Bronchial epithelial cell (primary cell): ENCODE measurements at places on chromosomes 1 and 21. TPM values are rescaled to one million over a fixed set of nuclear protein-coding genes. Genes with fewer than 3 reads are reported as not detected.

The MNDA gene
- total RNA-seq: not detected in 2 replicates

GRCh38 chr1:177170756-177171535 lies at the start of gene BRINP2:
Gene BRINP2 (plus strand): TSS chr1:177170958. CDS start chr1:177229877, 58,919 bp downstream.
- peak; percentile 52 for DNase-seq

DNA sequence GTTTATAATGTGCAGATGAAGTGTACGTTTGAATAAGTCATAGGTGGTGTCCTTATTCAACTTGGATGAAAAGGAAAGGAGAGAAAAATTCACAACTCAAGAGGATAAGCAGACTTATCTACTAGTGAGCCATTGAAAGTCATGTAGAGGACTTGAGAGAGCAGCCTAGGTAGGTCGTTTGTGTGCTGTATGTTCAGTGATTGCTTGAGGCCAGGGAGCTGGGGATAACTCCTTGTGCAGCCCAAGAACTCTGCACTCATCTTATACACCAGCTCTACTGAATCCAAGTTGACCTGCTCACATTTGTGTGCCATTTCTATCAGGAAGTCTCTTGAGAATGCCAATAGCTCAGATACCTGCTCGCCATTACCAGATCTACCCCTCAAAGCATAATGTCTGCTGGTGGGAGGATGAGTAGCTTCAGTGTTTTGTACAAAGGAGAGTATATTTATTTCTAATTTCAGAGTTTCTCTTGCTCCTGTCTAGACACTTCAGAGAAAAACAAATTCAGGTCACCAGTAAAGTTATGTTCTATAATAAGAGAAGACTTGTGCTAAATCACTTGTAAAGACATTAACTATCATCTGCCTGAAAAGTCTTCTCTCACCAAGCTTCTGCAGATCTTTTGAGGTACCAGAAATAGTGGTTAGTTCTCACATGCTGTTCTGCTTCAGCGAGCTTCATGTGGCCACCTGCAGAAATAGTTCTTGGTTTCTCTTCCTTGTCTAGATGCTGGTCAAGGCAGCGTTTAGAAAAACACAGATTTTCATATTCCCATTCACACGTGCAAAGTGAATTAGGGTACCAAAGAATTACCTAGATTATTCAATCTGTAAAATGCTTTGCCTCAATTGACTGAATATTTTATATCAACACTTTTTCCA lies 10.8 kb downstream of the S1PR1 start:
- no peak for DNase-seq

DNA sequence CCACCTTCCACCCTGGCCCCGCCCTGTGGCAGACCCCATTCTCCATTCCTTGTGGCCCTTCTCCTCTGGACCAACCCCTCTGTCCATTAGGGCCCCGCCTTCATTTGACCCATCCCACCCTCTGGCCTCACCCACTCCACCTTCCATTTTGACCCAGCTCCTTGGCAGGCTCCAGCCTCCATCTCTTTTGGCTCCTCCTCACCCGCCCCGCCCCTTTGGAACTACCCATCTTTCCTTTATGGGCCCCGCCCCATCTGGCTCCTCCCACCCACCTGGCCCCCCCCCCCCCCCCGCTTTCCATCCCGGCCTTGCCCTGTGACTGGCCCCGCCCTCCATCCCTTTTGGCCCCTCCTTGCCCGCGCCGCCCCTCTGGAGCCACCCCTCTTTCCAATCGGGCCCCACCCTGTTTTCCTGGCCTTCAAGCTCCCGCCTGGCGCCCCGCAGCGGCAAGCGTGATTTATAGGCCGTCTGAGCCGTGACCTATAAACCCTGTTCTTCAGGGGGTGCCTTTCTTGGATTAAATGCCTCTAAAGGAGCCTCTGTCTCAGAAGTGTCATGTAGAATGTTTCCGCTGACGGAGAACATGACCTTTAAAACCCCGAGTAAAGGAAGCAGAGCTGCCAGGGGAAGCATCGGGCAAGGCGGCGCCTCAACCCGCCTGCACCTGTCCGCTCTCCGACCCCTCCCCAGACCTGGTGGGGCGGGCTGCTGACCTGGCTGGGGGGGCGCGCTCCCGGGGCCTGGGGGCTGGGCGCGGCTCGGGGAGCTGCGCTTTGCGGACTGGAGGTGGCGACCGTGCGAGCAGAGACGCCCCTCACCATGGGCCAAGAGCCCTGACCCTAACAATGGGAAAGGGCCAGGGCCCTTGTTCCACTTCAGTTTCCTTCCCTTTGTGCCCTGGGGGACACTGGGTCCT lies 178.0 kb downstream of the CAMTA1 start:
- peak; percentile 55 for DNase-seq

DNA sequence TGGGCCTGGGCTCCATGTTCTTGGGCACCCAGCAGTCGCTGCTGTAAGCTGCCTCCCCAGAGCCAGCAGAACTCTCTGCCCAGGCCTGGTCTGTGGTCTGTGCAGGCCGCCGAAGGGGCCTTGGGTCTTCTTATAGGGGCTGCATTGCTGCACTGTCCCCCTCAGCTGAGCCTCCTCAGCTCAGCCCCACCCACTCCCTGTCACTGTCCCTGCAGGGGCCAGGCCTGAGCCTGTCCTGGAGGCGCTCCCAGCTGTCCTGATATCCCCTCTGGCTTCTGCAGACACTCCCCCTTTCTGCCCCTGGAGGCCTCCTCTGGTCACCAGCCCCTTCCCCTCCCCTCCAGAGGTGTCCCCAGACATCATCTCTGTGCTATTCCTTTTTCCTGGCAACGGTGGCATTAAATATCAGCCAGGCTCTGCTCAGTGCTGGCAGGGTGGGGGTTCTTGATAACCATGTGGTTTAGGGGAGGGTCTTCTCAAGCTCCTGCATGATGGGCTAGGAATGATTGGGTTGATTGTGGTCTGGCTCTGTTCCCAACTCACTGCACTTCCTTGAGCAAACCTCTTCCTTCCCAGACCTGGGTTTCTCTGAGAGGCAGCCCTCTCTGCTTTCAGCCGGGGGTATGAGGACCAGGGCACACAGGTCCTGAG lies 3.7 kb upstream of the FOXO6 start:
- DNase-seq: no peak

DNA sequence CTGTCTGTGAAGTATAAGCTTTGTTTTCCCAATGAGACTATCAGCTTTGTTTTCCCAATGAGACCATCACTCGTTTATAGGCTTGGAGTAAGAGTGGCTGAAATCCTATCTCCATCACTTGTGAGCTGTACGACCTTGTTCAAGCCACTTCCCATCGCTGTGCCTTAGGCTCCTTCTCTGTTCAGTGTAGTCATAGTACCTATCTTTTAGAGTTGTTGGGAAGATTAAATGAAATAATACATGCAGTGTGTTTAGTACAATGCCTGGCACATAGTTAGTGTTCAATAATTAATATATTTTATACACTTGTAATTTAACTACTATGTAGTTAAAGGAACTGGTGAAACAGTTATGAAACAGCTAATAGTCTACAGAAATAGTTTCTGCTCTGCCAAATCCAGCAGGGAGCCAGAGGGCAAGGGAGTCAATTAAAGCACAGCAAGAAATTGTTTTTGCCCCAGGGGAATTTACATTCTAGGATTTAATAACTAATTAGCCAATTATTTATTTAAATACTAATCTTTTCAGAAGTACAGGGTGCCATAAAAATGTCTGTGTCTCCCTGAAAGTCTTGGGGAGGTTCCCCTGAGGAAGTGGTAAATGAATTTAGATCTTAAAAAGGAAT lies 139.3 kb upstream of the HMCN1 start:
- no peak for DNase-seq

DNA sequence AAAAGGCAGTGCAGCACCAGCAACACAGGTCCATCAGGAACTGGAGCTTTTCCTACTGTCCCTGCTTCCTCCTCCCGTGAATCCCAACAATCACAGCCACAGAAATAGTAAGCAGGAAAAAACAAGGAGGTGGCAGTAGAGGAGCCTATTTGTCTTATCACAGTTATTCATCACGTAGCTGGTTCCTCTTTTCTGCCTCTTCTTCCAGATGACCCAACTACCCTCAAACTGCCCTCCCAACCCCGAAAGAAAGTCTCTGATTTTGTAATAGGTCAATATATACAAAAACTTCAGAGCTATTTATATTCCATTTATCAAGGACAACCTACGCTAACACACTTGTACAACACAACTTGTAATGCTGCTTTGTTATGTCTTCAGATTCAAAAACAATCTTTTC lies 21.4 kb downstream of the GNB1 start:
- DNase-seq: no peak

GRCh38 chr1:21175324-21175669 lies 1.4 kb downstream of the EIF4G3 start:
- DNase-seq: peak; percentile 37

The CELA3B gene
- total RNA-seq: not detected in 2 replicates

- no peak for DNase-seq
These were observed 86.9 kb downstream of the MPZL1 start for GRCh38 chr1:167808690-167809089.

DNA sequence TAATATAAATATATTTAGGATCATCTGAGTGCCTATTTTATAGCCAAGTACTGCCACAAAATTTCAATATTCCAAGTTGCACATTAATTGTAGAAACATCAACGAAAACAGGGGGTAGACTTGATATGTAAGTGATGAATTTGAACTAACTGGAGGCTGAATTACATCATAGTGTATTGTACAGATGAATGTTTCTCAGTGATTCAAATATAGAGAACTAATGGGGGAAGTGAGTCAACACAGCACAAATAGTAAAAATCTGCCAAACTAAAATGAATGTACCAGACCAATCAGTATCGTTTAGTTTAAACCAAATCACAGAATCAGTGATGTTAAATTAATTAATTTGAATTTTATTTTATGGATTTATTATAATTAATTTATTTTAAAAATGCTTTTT lies 42.8 kb downstream of the RTCA start:
- peak; percentile 74 for DNase-seq

DNA sequence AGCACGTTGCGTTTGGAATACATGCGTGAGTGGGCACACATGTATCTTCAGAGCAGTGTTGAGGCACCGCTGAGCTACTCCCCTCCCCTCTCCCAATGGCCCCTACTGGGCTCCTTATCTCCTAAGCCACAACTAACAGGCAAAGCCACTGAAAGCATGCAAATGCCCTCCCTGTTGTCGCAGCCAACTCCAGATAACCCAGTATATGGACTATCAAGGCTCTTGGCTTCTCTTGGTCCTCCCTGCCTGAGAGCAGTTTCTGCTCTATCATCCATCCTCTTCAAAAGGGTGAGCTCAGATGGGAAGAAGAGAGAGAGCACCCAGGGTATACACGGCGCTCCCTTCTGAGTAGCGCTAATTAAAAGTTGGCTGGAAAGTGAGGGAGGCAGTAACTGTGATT lies 58.5 kb upstream of the CNTN2 start:
- DNase-seq: no peak

DNA sequence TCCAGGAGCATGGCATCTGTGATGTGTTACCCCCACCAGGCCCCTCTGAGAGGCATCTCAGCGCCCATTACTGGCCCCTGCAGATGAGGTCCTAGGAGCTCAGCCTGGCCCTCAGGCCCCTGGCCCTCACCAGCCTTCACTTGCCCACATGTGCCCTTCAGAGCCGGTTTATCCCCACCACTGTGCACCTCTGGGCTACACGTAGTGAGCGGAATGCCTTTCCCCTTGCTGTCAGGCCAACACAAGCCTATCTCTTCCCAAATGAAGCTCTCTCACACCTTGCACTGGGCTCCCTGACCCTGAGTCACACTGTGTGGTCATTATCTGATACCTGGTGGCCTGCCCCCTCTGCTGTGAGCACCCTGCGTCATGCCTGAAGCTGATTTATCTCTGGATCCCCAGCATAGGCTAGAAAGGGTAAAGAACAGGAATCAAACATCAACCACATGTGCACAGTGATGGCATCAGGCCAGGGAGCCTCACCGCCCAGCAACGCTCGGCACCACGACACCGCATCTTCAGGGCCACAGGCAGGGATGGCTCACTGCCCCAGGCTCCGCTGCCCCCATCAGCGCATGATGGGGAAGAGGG lies 49.1 kb downstream of the GLIS1 start:
- DNase-seq: no peak

DNA sequence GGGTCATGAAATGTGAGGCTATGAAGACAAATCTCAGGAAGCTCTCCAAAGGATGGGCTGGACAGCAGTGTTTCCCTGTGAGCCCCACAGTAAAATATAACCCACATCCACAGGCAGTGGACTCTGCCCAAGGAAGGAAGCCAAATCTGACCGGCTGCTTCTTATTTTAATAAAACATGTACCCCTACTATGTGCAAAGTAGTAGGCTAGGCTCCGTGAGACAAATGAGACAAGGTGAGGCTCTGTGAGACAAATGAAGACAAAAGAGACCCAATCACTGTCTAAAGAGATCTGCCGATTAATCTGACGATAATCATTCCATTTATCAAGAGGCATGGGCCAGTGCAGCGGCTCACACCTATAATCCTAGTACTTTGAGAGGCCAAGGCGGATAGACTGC lies 2.1 kb downstream of the ASAP3 start:
- no peak for DNase-seq

DNA sequence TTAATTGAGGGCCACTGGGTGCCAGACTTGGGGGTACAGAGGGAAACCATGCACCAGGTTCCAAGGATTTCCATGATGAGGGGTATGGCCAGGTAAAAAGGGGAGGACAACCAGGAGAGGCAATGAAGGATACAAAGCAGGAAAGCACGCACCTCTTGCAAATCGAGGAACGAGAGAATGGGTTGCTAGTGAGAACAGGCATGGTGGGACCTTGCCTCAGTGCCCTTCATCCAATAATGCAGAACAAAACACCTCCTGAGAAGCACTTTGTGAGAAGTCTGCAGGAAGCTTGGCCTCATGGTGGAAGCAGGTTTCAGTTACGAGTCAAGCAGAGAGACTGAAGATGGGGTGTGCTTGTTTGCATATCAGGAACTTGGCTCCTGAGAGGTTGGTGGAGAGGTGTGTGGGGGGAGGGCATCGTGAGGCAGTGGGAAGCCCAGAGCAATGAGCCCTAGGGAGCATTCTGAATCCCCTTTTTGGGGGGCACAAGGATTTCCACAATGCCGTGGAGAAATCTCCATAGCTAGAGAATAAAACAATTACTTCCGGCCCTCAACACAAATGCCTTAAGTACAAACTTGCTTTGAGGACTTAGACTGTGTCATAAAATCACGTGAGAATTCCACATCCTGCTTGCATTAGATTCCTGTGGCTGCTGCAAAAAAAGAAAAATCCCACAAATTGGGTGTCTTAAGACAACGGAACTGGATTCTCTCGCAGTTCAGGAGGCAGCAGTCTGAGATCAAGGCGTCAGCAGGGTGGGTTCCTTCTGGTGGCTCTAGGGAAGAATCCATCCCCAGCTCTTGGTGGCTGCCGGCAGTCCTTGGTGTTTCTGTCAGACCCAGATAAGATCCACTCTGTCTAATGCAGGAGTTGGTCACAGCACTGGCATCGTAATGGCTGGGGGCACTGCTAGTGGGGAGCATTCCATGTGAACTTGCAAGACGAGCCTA lies 54.9 kb upstream of the BACE2 start:
- peak; percentile 56 for DNase-seq

- DNase-seq: no peak
These were observed 23.5 kb downstream of the COP1 start for GRCh38 chr1:176183618-176184017.

DNA sequence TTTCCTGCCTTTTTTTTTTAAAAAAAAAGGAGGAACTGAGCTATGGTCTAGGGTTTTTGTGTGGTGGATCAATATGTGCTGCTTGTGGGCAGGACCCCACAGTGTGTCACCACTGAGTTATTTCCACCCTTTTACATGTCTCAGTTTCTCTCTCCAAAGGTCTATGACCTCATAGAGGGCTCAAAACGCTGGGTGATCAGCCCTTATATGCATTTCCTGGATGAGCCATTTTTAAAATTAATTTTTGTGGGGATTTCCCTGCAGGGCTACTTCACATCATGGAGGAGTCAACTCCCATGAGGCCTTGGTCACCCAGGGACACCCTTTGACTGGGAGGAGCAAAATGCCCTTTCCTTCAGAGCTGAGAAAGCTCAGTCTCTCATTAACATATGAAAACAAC lies 20.7 kb upstream of the HAO2 start:
- DNase-seq: peak; percentile 68
